Stimulated activated CD4-positive, alpha-beta T cell treated with anti-CD3 and anti-CD28 coated beads, TNF-alpha, amount 100 ng/mL, for 4 hours (primary cell): ENCODE measurements at places on chromosomes 4 and X.

- no peak for DNase-seq
Observed at GRCh38 chr4:28558895-28559294, 1698.3 kb downstream of the STIM2 start.

DNA sequence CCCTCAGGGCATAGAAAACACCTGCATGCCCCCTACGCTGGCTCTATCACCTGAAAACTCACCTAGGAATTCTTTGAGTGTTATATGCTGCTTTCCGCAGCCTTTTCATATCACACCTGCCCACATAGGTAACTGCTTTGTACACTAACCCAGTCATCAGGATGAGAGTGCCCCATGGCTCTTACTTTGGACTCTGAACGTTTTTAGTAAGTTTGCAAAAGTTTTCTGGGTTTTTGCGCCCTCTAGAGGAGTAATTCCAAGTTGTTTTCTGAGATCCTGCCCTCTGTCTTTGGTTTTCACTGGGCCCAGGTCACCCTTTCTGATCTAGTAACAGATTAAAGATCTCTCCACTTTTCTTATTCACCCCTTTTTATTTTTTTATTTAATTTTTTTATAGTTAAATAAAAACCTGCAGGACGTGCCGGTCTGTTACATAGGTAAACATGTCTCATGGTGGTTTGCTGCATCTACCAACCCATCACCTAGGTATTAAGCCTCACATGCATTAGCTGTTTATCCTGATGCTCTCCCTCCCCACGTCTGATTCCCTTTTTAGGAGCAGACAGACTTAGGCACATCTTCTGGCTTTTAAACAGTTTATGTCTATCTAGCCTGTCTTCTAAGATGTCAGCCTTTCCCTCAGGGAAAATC, 139.2 kb downstream of the NWD2 start:
- no peak for DNase-seq

DNA sequence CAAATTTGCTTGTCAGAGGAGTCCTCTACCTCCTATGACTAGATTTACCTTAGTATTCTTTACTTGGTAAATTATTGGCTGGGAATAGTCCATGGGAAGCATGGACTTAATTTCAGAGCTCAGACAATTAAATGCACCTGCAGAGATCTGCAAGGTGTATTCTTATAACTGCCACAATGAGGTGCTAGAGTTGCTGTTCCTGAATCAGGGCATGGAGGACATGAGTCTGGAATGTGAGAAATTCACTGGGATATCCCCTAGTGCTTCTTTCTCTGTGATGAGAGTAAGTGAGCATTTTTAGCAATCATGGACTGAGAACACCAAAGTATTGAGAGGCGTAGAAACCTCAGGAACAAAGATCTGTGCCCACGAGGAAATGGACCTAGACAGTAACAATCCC, 32.9 kb upstream of the GRID2 start:
- no peak for DNase-seq

GRCh38 chr4:83255584-83255983, 29.0 kb downstream of the COQ2 start:
- DNase-seq: no peak

DNA sequence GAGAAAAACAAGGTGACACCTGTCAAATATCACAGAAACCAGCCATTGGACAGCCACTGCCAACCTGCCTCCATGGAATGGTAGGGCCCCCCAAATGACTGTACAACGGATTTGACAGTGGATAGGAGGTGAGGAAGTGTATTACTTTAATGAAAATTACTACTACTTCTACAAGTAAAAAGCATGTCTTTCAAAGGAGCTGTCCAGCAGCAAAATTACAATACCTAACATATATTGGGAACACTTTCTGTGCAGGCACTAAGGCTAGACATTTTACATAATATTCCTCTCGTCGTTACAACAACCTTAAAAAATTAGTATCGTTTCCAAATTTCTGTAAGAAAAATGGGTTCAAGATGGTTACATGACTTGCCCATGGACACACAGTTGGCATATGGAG, 14.9 kb downstream of the PPP3CA start:
- DNase-seq: no peak

- DNase-seq: no peak
Observed at GRCh38 chrX:110491846-110492620, 133.4 kb downstream of the RTL9 start.

GRCh38 chrX:153816831-153817690, 13.3 kb downstream of the PDZD4 start:
- DNase-seq: no peak

DNA sequence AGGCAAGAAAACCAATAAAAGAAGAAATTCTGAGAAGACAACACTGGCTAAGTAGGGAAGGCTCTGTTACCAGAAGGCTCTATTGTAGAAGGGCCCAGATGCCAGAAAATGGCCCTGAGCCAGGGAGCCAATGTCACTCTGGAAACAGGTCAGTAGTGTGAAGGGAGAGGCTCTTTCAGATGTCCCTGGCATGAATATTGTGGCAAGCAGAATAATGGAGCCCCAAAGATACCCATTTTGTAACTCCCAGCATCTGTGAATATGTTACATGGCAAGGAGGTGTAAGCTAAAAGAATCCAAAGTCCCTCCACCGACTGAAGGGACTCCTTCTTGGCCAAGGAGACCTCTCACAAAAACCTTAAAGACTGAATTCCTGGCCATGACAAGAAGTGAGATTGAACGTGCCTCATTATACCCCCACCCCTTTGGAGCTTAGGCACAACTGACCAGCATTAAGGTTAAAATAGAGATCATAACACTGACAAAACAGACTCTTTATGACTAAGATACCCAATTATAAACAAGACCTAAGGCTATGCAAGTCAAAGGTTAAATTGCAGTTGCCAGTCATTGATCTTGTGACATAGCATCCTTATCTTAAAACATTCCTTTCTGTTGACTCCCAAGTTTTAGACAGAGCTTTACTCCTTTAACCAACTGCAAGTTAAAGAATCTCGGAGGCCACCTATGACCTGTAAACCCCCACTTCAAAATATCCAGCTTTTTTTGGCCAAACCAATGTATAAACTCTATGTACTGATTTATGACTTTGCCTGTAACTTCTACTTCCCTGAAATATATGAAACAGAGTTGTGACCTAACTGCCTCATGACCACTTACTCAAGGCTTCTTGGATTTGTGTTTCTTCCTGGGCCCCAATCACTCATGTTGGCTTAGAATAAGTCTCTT, 42.2 kb upstream of the SMIM10 start:
- no peak for DNase-seq

- no peak for DNase-seq
Observed at GRCh38 chr4:172061204-172061603, 248.0 kb downstream of the GALNTL6 start.

- no peak for DNase-seq
Observed at GRCh38 chrX:12446342-12447075, 308.2 kb downstream of the FRMPD4 start.

GRCh38 chrX:111914398-111915090, 38.6 kb downstream of the TRPC5OS start:
- no peak for DNase-seq

- no peak for DNase-seq
Observed at GRCh38 chr4:41647383-41647782, 101.1 kb downstream of the PHOX2B start.

DNA sequence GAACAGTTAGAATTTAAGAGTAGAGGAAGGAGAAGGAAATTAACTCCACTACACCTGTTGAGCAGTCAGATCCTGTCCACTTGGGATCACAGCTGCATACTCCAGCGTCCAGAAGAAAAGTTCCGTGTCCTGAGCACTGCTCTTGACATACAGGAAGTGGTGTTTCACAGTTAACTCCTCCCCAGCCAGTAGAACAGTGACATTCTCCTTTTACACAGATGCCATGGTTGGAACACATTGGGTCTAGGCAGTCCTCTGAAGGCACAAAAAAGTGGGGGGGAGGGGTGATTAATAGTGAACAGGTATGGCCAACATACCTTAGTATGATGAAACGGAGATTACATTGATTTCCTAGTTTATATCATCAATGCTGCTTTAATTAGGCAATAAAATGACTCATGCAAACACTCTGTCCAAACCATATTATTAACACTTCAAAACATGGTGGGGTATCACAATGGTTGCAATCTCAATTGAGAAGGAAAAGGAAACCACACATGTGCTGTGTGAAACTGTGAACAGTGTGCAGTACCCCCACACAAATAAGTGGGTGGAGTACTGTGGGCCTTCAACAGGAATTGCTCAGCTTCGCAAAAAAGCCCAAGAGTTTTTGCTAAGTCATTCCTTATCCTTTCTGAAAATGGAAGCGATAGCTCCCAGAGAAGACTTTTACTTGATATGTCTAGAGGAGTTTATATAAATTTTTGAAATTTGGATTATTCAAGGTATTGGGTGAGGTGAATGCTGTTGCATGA, 295.6 kb downstream of the SH2D1A start:
- DNase-seq: no peak

GRCh38 chr4:13907255-13907751, 279.8 kb upstream of the BOD1L1 start:
- DNase-seq: no peak

- DNase-seq: no peak
Observed at GRCh38 chrX:12657881-12658280, 133.3 kb upstream of the PRPS2 start.

DNA sequence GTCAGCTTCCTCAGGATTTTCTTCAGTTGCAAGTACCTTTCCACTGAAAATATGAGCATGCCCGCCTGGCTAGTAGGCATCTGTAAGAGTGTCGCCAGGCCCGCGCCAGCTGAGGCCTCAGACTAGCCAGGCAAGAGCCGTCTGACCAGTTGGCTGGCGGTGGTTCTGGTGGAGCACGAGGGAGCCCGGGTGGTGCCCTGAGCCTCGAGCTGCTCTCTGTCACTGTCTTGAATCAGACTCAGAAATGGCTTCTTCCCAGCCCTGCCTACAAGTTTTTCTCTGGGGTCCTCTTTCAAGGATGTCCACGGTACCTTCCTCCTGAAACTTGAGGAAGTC, 11.9 kb downstream of the GRPEL1 start:
- DNase-seq: no peak

- no peak for DNase-seq
Observed at GRCh38 chrX:21638311-21638710, 19.8 kb downstream of the KLHL34 start.

GRCh38 chr4:93384887-93385286, 443.7 kb upstream of the ATOH1 start:
- no peak for DNase-seq

- no peak for DNase-seq
Observed at GRCh38 chr4:43369036-43369594, 476.6 kb downstream of the GRXCR1 start.

DNA sequence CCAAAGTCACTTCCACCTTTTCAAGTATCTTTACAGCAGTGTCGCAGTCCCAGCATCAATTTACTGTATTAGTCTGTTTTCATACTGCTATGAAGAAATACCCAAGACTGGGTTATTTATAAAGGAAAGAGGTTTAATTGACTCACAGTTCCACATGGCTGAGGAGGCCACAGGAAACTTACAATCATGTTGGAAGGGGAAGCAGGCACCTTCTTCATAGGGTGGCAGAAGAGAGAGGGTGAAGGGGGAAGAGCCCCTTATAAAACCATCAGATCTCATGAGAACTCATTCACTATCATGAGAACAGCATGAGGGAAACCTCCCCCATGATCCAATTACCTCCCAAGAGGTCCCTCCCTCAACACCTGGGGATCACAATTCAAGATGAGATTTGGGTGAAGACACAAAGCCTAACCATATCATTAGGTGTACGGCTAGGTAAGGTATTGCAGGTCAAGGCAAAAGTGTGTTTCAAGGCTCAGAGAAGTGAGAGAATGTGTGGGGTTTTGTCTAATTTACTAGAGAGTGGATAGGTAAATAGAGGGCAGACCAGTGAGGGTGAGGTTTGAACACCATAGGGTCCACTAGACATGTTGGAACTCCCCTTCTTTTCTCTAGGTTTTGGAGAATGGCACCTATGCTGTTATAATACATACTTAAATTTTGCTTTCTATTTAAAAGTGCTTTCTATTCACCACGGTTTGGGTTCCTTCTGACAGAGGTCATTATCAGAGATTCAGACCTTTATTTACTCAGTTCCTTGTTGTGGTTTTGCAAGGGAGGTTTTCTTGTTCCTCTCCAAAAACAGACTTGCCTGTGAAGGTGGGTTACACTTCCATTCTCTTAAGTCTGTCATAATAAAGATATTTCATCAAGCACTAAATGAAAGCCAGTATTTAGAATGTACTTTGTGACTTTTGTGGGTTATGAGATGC, 186.6 kb downstream of the CPEB2 start:
- DNase-seq: no peak

DNA sequence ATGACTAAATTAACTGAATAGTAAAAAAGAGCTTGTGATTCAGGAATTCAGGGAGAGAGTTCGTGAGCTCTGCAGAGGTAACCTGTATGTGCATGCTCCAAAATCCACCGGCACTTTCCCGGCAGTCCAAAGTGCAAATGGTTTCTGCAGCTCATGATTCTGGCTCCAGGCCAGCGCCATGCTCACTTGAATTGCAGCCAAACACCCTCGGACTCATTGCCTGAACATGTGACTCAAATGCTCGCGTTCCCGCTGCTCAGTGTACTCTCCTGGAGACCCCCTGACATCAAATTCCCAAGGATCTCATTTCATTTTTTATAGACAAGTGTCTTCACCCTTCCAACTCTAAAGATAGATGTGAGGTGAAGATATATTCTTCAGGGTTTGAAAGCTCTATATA, 44.1 kb upstream of the SH3RF1 start:
- DNase-seq: no peak

- DNase-seq: no peak
Observed at GRCh38 chr4:179583221-179583620, 2141.0 kb upstream of the AGA start.

- DNase-seq: no peak
Observed at GRCh38 chr4:10083331-10083771, 33.2 kb downstream of the WDR1 start.

GRCh38 chr4:123996718-123997510, 600.3 kb downstream of the SPRY1 start:
- no peak for DNase-seq

DNA sequence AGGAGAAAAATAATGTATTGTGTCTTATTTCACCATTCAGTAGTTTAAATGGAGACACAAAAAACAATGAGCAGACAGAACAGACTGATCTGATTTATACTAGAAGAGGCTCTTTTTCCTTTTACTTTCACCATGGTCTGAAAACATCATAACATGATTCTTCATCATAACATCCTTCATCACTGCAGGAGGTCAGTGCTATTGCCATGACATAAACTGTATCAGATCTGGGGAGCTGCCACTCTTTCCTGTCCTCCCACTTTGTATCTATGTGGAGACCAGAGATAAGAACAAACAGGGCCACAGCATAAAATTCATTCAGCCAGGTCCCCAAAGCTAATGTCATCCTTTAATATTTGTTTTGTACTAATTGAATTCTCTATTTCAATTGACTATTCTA, 25.2 kb downstream of the SOD3 start:
- DNase-seq: no peak

GRCh38 chr4:5165420-5166369, 114.4 kb downstream of the STK32B start:
- no peak for DNase-seq

DNA sequence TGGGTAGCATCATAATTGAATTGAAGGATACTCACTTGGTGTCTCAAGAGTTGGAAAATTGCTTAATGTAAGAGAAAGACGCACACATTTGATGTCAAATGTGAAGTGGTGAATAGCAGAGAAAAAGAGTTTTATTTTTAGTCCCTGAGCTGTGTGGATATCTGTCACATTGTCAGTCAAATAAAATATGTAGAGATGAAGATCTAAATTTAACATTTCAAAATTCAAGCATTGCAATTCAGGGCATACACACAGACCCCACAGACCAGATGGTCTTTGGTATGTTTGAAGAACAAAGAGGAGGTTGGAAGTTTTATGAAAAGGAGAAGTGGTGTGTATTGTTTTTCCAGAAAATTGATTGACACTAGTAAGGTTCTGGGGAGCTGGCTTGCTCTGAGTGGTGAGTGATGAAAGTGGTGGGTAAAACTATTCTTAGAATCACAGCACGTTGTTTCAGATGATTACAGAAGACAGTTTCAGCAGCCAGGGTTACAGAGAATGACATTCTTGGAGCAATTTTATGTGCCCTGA, 44.9 kb upstream of the BBS12 start:
- no peak for DNase-seq
